AG08395 (cell line): ENCODE measurements at places on chromosomes 2 and 18.

DNA sequence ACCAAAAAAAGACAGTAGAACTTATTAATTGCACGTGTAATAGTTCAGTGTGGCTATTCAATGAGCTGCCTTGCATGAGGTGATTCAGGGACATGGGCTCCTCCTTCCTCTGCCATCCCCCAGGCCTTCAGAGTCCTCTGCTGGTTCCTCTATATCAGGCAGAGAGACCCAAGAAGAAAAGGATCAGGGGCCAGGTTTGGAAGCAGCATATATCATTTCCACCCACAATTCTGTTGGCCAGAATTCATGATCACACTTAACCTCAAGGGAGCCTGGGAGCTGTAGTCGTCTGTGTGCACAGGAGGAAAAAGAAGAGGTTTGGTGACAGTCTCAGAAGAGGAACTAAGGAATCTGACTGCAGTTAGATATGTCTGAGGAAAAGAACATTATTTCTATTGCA, 114.0 kb upstream of the GLS start:
- DNase-seq = no peak

GRCh38 chr2:127647242-127648190, 1.6 kb downstream of the GPR17 start:
- DNase-seq = no peak

DNA sequence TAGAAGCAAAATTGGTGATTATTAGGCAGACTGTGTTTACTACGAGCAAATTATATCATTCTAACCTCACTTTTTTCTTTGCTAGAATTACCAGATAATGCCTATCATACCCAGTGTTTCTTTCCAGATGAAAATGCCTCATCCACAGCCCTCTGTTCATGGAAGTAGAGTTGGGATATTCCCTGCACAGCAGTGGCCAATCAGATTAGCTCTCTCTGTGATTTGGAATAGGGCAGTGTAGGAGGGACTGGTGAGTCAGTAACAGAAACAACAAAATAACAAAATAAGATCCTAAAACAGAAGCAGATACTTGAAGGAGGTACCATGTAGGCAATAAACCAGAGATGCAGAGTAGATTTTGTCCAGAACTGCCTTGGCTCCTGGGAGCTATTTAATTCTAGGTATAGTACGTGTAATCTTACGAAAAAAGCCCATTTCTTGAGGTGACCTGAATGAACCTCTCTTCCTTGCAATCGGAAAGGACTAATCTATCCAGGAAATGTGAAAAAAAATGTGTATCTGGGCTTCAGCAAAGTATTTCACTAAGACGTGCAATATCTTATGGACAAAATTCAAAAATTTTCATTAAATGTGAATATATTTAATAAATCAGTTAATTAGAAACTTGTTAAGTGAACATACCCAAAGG, 18.4 kb upstream of the TMEM17 start:
- DNase-seq = no peak

- DNase-seq = no peak
Measured at GRCh38 chr18:63992751-63993150, 22.9 kb downstream of the SERPINB8 start.

GRCh38 chr2:46388881-46389280, 90.5 kb upstream of the TMEM247 start:
- DNase-seq = no peak

- no peak for DNase-seq
Measured at GRCh38 chr18:47936952-47937351, 6.5 kb upstream of the SMAD2 start.

GRCh38 chr2:159219394-159219998, 67.0 kb downstream of the WDSUB1 start:
- no peak for DNase-seq

DNA sequence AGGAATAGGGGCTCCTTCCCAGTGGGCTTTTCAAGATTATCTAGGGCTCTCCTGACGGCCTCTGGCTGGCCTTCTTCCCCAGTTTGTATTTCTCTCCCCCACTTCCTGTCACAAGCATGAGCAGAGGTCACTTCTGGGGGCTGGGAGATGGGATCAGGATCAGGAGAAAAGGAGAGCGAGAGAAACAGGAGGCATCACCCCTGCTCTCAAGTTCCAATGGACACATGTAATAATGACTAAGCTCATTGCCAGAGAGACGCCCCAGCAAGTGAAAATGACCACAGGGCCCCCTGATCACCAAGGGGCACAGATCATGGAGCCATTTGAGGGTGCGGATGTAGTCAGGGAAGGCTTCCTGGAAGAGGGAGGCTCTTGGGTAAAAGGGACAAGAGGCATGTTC, 92.1 kb downstream of the SMAD7 start:
- DNase-seq = no peak

- DNase-seq = no peak
Measured at GRCh38 chr18:65093346-65093745, 657.5 kb upstream of the CDH7 start.

GRCh38 chr2:71897137-71897480, 250.6 kb downstream of the CYP26B1 start:
- DNase-seq = no peak

DNA sequence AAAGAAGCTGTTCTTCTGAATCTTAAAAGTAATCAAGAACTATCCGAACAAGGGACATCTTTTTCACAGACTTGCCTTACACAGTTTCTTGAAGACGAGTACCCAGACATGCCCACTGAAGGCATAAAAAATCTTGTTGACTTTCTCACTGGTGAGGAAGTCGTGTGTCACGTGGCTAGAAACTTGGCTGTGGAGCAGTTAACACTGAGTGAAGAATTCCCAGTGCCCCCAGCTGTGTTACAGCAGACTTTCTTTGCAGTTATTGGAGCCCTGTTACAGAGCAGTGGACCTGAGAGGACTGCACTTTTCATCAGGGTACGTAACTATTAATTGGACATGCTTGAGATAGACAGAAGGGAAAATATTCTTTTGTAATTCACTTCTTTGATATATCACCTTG, 2.4 kb downstream of the MRPL44 start:
- peak; percentile 43 for DNase-seq

DNA sequence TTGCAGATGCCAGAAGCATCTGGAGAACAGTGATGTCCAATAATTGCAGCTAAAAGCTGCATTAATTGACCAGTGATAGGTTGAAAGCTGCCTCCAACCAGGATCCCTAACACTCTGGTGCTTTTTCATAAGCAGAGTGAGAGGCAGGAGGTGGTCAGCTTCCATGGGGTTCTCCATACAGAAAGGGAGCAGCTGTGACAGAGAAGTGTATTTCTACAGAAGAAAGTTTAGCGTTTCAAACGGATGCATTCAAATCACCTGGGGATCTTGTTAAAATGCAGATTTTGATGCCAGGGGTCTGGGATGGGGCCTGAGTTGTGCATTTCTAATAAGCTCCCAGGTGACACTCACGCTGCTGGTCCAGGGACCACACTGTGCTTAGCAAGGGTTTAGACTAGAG, 216.5 kb upstream of the NRP2 start:
- no peak for DNase-seq

DNA sequence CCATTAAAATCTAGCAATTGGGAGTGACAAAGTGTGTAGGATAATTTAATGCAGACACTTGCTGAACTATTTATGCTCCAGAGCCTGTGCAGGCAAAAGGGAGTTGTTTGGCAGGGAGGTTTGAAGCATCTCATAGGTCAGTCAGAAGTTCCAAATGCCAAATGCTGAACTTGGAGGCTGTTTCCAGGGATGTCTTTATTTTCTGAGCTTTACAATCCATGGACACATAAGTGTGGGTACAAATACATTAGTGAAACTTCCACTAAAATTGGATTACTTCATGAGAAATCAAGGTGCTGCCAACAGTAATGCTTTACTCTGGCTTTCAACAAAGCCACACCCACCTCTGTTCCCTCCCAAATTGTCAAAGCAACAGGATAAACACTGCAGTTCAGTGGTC, 422.1 kb upstream of the SETBP1 start:
- no peak for DNase-seq

- DNase-seq = peak; percentile 47
Measured at GRCh38 chr18:8548186-8548585, 61.1 kb upstream of the RAB12 start.

- DNase-seq = peak; percentile 7
Measured at GRCh38 chr2:70767079-70767698, 811 bp downstream of the ADD2 start.

DNA sequence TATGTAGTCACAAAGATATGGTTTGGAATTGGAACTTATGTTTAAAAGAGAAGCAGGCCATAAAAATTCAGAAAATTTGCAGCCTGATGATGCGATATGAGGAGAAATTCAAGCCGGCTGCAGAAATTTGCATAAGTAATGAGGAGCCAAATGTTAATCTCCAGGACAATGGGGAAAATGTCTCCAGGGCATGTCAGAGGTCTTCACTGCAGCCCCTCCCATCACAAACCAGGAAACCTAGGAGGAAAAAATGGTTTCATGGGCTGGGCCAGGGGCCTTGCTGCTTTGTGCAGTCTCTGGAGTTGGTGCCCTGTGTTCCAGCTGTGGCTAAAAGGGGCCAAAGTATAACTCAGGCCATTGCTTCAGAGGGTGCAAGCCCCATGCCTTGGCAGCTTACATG, 28.4 kb downstream of the TACR1 start:
- no peak for DNase-seq

DNA sequence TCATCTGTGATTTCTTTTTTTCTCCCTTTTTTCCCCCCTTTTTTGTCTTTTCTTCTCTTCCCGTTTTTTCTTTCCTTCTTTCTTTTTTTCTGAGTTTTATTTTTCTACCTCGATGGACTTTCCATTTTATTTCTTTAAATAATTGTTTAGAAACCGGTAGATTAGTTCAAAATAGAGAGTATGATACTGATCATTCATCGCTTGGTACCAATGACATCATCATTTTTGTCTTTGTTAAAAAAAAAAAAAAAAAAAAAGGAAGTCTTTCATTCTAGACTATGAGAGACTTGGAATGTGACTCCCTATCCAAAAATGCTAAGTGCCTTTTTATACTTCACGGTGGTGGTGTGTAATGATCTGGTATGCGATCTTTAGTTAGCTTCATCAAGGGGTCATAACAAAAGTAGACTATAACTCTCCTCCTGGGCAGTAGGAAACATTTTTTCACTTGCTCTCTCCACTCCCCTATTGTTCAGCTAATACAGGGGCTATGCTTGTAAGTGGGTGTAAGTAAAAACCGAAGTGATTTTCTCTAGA, 1517.5 kb upstream of the ZEB2 start:
- DNase-seq = peak; percentile 2

DNA sequence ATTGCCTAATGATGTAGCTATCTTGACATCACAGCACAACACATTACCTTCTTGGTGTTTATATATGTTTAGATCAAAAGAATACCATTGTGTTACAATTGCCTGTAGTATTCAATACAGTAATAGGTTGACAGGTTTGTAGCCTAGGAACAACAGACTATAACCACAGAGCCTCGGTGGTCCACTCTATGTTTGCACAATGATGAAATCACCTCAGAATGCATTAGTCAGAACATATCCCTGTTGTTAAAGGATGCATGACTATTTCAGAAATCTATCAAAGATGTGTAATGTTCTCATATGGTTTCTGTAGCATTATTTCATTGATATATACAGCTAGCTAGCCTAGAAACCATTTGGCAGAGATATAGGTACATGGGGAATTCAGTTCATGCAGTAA, 8.9 kb downstream of the METTL5 start:
- peak; percentile 34 for DNase-seq

- DNase-seq = no peak
Measured at GRCh38 chr18:43760010-43760409, 482.7 kb upstream of the SYT4 start.

- DNase-seq = peak; percentile 90
Measured at GRCh38 chr2:98378901-98379300, 32.6 kb downstream of the CNGA3 start.

DNA sequence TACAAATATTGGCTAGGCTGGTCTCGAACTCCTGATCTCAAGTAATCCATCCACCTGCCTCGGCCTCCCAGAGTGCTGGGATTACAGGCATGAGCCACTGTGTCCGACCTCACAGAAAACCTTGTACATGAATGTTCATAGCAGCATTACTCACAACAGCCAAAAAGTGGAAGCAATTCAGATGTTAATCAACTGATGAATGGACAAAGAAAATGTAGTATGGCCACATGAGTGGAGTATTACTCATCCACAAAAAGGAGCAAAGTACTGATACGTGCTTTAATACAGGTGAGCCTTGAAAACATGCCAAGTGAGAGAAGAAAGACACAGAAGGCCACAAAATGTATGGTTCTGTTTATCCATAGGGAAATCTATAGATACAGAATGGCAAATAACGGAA, 20.6 kb downstream of the CEP192 start:
- DNase-seq = no peak

DNA sequence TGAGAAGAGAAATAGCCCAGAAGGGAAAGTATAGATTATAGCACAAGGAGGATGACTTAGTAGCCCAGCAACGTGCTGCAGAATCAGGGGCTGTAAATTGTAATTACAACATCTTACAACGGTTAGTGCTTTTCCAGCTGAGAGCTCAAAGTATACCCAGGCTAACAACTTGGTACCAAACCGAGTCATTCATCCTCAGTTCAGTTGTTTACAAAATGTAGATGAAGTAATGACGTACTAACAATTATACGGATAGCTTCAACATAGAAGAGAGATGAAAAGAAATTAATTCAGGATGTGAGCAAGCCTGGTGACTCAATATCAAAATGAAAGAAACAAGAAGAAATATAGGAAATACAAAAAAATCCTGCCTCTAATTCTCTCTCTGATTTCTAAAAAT, 99.2 kb downstream of the DYNAP start:
- no peak for DNase-seq

GRCh38 chr2:166170356-166170755, 42.5 kb upstream of the SCN1A start:
- no peak for DNase-seq

DNA sequence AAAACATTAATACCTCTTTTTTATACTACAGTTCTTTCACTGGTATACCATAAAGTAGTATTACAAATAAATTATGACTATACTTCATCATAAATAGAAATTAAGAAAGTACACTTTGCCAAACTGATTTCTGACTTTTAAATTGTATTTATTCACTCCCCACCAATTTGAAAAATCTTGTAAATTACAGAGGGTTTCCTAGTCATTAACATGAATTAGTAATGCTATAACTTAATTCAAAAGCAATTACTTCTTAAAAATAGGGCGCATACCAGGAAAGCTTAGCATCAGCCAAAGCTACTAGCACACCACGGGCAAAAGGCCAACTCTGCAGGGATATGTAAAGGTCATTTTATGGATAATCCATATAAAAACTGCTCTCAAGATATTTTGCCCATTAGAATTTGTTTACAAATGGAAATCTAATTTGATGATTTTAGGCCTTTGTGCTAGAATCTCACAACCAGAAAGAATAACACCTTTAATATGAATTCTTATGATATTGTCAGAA, 142.3 kb downstream of the PIGN start:
- DNase-seq = no peak

GRCh38 chr18:10420561-10421352, 33.7 kb upstream of the APCDD1 start:
- DNase-seq = peak; percentile 50

DNA sequence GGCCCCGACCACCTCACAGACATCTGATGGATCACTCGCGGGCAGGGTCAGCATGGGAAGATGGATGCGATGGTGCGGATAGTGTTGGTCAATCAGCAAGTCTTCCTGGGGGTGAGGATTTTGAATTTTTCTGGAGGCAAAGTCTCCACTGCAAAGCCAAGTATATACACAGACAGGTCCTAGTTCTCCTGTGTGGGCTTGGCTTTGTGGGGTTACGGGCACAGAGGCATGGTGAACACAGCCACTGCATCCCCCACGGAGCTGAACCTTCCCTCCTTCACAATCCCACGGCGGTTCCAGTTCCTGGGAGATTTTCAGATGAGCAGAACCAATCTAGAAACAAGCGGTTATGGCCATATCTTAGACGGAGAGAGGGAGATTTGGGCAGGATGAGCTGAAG, 35.8 kb downstream of the CNGA3 start:
- DNase-seq = no peak
